Frontal cortex (tissue), 4 donors: ENCODE measurements at places on chromosomes 11 and 22.

DNA sequence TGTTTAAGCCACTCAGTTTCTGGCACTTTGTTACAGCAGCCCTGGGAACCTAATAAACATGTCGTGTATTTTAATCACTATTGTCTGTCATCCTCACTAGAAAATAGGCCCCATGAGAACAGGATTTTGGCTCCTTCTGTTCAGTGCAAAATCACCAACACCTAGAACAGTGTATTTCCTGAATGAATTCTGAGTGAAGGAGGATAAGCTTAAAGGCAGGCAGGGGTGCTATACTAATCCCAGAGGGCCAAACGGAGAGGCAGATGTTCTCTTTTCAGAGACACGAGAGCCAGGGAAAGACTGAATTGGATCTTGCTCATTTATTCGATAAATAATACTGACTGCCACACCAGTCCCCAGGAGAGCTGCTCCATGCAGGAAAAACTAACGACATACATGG is 10.4 kb downstream of the SMCO4 start:
- DNase-seq = no peak

DNA sequence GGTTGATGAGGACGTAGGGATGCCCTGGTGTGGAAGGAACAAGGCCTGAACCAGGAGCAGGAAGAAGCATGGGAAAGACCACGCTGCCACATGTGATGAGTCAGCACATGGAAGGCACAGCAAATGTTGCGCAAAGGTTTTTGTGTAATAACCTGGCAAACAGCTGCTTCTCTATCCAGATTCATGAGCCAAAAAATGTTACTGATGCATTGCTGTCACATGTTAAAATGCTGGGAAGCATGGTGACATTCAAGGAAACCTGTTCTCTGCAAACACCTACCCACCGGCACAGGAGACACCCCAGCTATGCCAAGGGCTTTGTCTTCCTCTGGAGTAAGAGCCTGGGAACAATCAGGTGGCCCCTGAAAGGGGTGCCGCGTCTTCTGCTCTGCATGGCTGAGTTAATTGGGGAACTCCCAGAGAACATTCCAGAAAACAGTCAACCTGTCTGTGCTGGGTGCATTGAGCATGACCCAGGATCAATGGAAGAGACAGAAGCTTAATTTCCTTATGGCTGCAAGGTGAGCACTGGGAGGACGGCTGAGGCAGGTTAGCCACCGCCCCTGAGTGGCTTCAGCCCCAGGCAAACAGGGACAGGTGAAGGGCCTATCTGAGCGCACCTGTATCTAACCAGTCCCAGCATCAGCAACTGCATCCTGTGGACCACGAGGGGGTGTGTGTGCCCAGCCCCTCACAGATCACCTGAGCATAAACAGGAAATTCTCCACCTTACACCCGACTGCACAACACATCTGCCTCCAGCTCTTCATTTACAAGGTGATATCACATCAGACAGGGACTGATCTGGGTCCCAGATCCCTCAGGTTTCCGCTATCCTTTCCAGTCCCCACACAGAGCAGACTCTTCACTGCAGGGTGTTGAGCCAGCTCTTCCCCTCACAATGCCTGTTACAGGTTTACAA is 108.4 kb downstream of the GGTLC2 start:
- no peak for DNase-seq

DNA sequence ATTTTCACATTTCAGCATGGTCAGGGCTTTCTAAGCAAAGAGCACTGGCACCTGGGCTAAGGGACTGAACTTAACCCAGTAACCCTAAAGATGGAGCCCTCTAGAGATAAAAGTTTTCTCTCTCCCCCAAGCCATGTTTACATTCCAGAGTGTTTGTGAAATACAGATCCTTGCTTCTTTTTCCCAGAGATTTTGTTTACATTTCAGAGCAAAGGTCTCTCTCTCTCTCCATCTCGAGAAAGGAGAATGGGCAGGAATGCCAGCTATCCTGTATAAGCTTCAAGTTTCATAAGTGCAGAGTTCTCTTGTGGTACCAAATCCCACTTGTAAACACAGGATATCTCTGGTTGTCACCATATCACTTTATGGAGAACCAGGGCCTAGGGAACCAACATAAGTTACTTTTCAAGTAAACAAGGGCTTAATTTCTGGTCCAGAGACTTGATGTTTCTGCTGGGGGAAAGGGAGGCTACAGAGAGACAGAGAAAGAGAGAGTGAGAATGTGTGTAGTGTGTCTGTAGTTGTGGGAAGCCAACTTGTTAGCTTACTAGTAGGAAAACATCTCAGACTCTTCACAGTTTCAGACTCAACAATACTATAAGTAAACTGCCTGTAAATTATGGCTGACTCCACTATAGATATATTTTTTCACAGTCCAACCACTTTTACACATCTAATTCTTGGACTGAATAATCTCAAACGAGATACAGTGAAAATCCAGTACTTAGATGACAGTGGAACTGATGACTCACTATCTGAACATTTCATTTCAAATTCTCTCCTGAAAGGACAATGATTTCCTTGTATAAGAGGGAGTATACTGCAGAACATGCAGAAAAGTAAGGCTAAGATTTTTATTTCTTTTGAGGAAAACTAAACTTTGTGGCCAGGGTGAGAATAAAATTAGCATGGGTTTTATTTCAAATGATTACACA is 76.2 kb downstream of the ARHGAP32 start:
- no peak for DNase-seq

- no peak for DNase-seq
Observed at GRCh38 chr11:114097832-114098231, 38.3 kb downstream of the ZBTB16 start.

DNA sequence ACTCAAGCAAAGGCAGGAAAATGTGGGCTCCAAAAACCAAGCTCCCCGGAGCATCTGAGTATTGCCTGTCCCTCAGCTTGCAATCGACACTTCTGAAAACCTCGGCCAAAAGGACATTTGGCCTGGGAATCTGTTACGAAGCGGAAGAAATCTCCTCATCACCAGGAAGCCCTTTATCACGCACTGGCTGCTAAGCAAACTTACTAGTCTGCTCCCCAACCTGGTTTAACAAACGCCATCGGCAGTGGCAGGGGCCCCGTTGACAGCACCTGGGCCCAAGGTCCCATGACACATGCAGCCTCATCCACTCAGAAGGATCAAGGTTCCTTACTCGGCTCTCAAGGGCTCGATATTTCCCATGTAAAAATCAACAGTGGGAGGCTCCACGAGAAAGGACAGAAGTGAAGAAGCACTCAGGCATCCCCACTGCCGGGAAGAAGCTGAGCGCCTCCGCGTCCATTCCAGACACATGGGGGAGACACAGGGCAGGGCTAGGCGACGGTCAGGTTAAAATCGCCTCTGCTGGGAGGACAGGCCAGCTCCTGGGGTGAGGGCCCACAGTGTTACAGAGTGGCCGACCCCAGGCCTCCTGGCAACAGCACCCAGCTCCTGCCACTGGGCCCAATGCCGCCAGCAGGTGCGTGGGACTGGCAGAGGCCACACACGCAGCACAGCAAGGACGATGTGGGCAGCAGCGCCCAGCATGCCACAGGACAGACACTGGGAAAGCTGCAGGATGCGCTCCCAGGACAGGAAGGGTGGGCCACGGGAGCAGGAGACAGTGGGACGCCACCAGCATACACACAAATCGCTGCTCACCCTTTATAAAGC is 27.1 kb downstream of the BRD1 start:
- no peak for DNase-seq

GRCh38 chr22:39276440-39277141 is 31.8 kb upstream of the PDGFB start:
- no peak for DNase-seq

DNA sequence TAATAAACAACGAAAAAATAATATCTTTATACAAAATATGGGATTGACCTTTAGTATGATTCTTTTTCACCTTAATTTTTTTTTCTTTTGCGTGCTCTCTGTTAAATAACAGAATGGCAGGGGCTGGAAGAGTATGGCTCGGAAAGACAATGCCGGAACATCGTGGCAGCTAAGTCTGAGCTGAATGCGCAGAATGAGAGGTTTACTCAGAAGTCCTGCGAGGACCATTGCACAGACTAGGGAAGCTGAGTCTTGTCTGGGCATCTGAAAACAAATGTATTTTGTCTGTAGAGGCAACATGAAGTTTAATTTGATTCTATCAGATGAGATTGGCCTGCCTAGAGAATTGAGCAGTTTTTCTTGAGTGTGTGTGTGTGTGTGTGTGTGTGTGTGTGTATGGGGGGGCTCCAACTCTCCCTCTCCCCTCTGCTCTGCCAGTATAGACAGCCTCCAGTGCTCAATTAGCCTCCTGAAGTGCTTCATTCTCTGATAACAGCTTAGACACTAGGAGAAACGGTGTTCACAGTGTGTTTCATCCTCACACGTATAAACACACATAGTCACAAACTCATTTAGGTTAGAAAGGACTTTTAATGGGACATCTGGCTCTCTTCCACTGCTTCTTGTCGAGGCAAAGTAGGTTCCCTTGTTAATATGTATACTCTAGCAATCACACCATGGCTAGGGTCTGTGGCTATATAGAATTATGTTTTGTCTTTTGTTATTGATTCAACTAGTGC is 244.3 kb upstream of the SORL1-AS1 start:
- no peak for DNase-seq

GRCh38 chr22:19868773-19869471 is 14.2 kb upstream of the GNB1L start:
- no peak for DNase-seq

GRCh38 chr22:27542602-27543001 is 259.0 kb downstream of the MN1 start:
- no peak for DNase-seq

DNA sequence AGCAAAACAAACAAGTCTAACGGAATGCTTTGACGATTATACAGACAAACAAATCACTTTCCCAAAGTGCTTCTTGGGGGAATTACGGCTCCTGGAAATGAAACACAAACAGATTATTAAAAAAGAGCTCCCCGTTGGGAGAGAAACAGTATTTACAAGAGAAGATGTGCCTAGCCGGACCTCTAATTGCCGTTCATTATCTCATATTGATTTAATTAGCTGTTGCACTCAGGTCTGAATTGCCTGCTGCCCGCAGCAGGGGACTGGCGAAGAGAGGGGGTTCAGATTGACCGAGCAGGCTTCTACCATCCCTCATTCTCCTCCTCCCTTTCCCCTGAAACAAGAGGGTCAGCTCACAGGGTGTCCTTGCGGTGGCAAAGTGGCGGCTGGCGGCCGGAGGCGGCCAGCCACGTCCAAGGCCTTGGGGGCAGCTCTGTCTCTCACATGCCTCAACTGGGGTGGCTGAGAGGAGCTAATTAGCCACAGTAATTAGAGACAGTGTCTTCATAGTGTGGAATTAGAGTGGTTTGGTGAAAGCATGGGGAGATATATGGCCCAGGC is 295.1 kb downstream of the MIAT start:
- no peak for DNase-seq

DNA sequence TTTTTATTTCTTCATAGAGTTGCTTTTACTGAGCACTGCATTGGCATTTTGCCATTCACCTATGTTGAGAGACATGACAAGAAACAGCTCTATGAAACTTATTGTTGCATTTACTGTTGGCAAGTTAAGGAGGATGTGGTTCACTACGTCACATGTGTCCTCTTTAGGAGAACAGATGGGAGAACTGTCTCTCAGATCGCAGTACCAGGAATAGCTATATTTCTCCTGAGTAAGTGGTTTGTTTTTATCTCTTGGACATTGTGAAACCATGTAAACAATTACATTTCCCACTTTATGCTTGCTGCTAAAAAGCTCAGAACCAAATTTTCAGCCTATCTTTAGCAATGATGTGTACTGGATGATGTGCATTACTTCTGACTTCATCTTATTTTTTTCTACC is 34.8 kb upstream of the PSMA1 start:
- DNase-seq = peak; percentile 28

DNA sequence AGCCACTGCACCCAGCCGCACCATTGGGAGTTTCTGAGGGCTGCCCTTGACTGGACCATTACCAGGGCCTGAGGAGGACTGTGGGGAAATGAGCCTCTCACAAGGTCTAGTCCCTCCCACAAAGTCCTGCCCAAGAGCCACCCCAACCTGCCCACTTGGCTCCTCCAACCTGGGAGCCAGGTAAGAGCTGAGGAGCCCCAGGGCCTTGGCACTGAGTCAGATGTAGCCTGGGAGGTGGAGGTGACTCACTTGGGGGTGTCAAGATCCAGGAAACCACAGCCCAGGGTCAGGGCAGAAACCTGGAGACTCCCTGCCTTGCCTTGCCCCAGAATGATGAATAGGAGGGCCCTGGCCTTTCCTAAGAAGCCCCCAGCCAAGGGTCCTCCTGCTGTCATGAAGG is 25.8 kb upstream of the P2RY2 start:
- no peak for DNase-seq

DNA sequence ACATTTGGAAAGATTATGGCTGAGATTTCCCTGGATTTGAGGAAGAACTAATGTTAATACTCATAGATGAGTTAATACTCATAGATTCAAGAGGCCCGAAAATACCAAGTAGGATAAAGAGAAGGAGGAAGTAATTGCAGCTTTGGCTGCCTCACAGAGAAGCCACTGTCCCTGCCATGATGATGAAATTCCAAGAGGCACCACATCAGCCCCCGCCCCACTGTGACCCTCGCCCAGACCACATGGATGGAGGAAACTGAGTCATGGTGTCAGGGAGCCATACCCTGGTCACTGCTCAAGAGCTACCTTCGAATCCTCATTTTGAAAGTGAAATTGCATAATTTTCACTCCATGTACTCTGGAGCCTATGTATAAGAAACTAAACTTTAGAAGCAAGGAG is 92.9 kb upstream of the SLC22A12 start:
- no peak for DNase-seq

DNA sequence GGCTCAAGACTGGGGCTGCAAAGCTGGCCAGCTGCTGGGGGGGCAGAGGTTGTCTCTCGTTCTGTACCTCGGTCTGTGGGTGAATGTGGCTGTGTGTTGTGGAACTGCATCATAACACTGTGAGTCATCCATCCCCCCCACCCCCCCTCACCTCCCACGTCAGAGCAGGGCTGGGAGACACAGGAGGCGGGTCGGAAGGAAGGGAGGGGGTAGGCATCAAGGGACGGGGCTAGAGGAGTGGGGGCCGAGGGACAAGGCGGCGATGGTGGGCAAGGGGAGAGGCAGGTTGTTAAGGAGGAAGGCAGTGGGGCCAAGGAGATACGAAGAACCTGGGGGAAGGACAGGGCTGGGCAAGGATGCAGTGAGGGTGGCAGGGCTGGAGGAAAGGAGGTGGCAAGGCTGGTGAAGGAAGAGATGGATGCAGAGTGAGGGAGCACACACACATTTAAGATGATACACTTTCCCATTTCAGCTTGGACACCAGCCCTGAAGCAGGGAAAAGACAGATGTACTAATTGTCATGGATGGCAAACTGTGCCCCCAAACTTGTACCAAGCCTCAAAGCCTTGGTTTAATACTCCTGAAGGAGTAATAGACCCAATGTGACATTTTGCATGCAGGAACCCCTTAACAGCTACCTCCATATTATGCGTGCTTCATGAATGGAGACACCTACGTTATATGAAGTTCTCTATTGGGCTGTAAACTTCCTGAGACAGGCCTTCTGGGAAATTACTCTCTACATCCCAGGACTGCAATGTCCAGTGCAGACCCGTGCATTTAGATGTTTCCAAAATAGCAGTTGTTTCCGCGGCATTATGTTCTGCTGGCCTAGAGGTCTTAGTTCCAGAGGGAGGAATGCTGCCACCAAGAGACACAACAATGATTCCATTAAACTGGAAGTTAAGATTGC is at the start of gene YPEL4:
TSS of gene YPEL4 (minus strand) at position 87 of the 913 bp plus-strand sequence. CDS start 2,805 bp downstream, outside the sequence.
- DNase-seq = peak; percentile 80
